ENCODE measurements at places on chromosomes 12 and 14.

DNA sequence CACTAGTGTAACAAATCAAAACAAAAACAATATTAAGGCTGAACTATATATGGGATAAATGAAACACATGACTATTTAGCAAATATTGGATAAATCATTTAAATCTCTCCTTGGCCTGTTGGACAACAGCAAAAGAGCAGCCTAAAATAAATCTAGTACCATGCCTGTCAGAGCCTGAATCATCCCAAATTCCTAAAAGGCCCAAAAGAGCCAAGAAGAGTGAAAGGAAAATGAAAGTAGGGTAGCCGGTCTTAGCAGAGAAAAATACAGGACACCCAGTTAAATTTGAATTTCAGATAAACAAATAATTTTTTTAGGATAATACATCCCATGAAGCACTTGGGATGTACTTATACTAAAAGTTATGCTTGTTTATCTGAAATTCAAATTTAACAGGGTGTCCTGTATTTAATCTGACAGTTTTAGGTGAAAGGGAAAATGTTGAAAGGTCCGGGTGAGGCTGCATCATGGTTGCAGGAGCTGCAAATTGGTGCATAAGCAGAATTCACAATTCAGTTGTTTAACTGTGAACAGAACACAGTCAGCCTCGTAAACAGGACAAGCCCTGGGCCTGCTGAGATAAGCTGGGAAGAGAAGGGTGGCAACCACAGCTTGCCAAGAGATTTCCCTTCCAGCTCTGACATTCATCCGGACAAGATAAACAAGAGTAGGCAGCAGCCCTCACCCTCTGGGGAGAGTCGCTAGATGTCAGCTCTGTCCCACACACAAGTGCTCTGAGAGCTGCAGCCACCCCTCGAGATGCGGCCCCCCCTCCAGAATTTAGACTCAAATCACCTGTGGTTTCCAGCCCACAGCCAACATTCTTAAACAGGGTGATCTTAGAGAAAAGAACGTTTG lies 30.3 kb downstream of the DMAC2L start:
- no peak for DNase-seq

GRCh38 chr14:90275820-90276219 lies 19.5 kb downstream of the PSMC1 start:
- no peak for DNase-seq

GRCh38 chr12:25130741-25131188 lies 64.2 kb downstream of the DNAI7 start:
- DNase-seq = no peak

DNA sequence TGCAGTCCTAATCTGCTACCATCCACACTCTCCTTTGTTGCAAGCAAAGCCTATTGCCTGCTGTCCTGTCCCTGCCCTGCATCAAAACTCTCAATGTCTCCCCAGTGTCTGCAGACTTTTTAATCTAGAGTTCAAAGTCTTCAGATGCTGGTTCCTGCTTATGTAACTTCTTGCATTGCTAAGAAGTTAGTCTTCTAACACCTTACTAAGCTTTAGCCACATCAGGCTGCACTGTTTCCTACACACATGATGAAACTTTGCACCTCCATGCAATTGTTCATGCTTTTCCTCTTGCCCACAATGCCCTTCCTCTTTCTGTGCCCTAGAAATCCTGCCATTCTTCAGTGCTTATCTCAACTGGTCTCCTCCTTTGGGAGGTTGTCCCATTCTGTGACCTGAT lies 16.2 kb upstream of the DICER1 start:
- no peak for DNase-seq

- DNase-seq = no peak
Observed at GRCh38 chr12:85626784-85627171, 209.4 kb downstream of the RASSF9 start.

GRCh38 chr12:123050913-123051312 lies 70.4 kb downstream of the ARL6IP4 start:
- DNase-seq = no peak

DNA sequence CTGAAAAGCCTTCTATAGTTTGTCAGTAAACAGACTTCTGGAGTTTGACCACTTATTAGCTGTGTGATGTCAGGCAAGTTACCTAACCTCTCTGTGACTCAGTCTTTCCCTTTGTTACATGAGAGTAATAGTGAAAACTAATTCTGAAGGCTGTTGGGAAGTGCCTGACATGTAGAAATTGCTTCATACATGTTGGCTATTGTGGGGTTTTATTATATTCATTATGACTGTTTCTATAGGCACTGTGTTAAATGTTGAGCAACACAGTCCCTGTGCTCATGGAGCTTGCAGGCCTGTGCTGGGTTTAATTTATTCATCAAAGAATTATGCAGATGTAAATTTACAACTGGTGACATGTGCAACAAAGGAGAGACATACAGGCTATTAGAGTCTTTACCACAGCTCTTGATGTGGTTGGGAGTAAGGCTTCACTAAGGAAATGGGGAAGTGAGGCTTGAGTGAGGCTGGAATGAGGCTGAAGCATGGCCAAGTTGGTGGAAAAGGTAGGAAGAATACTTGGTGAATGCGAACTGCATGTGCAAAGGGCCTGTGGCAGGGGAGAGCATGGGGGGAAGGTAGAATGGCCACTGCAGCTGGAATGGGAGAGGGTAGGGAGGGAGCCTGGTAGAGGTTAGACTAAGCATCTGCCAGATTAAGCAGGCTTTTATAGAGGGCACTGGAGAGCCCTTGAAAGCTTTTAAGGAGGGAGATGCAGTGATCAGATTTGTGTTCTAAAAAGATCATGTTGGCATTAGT lies 236.4 kb upstream of the CRY1 start:
- DNase-seq = no peak

Data from activated T-helper 9 cell treated with anti-CD3 and anti-CD28 coated beads, Interleukin-2, amount 50 U/mL, for 16 hours (primary cell).